NCI-H1092 treated with DMSO at 0.1 percent for 48 hours (cell line): ENCODE measurements at places on chromosomes 2 and 18.

- DNase-seq, result no peak
Observed at GRCh38 chr18:55731594-55732042, 143.6 kb upstream of the TCF4 start.

DNA sequence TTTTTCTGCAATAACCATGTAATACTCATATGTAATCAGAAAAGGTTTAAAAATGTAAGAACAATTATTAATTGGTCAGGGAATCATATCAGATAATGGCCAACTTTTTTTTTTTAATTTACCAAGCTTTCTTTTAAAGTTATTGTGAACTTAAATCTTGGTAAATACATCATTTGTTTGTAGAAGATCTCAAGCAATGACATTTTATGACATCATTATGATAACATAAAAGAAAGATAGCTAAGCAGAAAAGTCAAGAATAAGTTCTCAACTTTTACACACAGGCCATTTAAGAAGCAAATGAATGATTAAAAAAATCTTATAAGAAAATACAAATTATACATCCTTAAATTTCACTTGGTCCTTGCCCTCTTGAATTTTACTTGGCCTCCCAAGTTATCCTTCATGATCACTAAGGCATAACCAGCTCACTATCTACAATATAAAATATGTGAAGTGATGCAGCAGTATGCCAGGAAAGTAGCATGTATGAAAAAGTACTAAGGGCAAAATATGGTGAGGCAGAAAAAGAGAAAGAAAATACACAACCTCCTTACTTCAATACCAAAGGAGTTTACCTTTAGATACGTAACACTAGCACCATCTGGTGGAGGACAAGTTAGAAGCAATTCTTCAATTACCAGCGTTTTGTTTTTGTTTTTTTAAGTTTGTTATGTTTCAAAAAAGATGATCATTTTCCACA is 116.6 kb downstream of the SRBD1 start:
- DNase-seq, result peak; percentile 57

GRCh38 chr18:38932752-38933151 is 1367.2 kb upstream of the CELF4 start:
- no peak for DNase-seq

DNA sequence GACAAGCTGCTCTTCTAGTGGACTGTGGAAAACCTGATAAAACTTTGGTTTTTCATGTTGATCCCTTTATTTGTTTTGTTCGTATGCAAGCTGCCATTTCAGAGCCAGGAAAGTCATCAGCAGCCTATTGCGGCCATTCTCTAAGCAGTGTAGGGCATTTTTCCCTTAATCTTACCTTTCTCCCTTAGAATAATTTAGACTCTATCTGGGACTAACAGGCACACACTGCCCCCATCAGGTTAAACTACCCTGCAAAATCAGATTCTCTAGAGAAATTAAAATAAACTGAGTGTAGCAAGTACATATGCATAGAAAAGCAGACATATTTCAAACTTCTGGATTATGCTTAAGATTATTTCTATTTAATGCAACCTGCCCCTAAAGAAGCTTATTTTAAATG is 347.5 kb downstream of the METTL4 start:
- peak; percentile 5 for DNase-seq

DNA sequence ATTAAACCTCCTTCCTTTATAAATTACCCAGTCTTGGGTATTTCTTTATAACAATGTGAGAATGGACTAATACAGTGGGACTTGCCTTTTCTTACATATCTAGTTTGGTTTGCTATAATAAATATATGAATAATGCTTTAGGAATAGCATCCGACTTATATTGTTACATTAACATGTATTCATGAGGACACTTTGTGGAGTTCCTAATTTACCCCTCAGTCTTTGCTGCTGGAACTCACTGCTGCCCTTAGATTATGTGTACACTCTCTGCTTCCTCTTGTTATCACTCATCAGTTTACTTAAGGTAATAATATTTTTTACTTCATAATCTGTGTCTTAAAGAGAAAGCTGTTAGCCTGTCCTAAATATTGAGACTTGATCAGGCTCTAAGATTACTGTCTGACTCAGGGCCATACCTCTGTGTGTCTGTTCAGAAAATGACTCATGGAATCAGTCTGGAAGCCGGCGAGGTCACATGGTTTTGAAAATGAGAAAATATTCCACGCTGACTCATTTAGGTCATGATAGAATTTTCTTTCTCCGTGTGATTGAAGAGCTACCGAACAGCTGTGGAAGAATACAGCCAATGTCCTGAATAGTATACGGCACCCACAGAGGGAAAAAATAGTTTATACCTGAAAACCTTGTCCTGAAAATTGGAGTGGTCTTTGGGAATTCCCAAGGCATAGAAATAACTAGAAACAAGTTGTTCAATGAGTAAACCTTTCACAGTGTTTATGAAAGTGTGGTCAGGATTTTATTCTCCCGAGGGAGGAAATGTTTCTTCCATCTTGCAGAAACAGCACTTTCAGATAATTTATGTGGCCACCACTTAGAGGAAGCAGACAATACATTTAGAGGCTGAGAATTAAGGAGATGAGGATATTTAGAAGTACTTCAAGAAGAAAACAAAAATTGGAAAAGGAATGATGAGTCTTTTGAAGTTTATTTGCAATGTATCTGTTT is 156.4 kb downstream of the DSEL start:
- no peak for DNase-seq

DNA sequence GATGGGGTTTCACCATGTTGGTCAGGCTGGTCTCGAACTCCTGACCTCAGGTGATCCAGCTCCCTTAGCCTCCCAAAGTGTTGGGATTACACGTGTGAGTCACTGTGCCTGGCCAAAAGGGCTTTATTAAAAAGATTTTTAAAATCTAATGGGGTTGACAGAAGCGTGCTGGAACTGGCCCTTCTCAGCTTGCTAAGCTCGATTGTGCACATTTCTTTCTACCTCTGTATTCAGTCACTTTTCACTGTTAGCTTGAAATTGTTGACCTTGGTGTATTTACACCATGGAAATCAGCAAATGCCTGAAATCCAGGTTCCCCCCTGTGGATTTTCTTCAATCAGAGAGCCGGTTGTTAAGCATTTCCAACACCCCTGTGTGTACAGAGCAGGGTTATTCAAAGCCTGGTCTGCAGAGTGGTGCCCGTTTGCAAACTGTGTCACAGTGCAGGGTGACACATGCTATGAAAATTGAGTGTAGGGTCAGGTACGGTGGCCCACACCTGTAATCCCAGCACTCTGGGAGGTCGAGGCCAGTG is 140.2 kb downstream of the TGIF1 start:
- DNase-seq, result no peak

GRCh38 chr2:54015798-54016699 is 45.3 kb upstream of the PSME4 start:
- DNase-seq, result no peak

DNA sequence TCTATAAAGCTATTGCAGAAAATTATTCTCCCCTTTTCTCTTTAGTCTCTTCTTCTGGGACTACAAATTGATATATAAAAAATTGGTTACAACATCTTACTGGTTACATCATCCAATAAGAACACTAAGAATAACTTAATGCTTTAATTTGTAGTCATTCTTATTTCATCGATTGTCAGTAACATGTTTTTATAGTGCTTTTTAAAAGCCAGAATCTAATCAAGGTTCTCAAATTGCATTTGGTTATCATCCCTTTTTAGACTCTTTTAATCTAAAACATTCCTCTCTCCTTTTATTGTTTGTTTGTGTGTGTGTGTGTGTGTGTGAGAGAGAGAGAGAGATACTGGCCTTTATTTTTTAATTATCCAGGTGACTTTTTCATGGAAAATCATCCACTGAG is 377.1 kb upstream of the MEIS1 start:
- DNase-seq, result no peak

DNA sequence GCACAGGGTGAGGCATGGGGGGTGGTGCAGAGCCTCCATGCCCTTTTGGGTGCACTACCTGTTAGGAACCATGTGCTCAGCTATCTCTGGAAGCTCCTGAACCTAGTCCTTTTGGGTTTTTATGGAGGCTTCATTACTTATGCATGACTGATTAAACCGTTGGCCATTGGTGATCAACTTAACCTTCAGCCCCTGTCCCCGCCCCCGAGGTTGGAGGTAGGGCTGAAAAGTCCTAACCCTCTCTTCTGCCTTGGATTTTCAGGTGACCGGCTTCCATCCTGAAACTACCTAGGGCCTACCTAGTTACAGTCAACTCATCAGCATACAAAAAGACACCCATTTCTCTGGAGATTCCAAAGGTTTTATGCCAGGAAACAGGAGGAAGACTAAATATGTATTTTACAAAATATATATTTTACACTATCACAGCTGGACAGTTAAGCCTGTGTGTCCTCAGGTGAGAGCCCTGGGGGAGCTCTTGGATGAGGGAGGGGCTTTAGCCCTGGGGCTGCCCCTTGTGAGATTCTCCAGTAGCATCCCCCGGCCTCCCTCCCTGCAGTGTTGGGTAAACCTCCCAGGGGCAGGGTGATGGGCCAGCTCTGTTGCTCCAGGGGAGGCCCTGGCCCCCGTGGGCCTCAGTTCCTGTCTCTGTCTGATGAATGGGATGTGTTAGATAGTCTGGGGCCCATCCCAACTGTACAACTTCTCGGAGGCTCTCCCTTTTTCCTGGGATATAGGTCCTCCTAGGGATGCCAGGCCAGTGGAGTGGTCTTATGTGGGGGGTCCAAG is 24.1 kb downstream of the GLI2 start:
- DNase-seq, result no peak

DNA sequence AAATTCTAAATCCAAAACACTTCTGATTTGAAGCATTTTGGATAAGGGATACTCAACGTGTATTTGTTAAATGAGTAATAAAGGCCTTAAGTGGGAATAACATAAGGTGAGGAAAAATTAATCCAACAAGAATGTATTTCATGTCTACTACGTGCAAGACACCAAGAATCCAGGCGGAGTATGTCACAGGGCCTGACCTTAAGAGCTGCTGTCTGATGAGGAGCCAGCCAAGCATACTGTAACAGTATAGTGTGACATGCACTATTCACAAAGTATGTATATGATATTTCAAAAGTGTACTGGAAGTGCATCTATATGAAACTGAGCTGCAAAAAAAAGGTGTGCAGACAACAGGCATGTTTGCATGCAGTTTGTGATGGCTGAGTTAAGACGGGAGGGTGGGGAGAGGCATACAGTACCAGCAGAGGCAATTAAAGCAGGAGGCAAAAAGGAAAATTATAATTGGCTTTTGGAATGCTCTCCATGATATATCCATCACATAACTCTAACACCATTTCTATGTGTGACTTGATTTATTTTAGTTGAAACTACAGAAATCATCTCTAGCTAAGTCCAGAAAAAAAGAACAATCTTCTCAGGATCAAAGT is 18.2 kb downstream of the IWS1 start:
- DNase-seq, result no peak

- no peak for DNase-seq
Observed at GRCh38 chr2:153858250-153858649, 13.5 kb upstream of the GALNT13 start.

DNA sequence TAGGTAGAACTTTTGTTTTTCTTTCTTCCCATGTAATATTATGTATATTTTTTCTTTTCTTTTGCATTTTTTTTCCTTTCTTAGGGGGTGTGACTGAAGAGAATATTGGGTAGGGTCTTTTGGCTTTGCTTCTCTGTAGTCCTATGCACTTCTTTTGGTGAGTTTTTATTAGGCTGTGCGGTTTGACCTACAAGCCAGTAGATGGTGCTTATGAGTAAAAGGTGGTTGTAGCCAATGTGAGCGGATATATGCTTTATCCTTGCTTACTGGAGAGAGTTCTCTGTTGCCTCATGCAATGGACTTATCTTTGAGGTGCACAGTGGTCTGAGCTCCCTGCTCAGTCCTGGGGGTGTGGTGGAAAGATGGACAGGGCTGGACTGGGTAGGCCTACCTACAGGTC is 52.7 kb downstream of the DSEL start:
- no peak for DNase-seq

GRCh38 chr2:120509213-120509815 is 163.4 kb downstream of the INHBB start:
- no peak for DNase-seq

GRCh38 chr18:75554176-75554575 is 126.7 kb upstream of the SMIM21 start:
- DNase-seq, result no peak

DNA sequence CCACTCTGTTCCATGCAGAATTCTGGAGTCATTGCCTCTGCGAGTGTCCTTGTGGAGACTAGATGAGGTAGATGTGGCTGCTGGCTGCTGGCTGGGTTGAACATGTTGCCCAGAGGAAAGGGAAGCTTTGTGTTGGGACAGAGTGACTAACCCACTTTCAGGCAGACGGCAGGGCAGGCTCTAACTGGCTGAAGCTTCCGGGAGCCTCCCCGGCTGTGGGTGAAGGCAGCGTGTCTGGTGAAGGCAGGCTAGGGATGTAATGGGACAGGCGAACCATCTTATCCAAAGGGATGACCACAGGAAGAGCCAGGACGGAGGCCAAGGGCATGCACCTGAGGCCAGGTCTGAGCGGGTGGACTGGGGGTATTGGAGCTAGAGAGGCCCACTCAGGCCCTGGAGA is 16.0 kb downstream of the ASPRV1 start:
- no peak for DNase-seq

DNA sequence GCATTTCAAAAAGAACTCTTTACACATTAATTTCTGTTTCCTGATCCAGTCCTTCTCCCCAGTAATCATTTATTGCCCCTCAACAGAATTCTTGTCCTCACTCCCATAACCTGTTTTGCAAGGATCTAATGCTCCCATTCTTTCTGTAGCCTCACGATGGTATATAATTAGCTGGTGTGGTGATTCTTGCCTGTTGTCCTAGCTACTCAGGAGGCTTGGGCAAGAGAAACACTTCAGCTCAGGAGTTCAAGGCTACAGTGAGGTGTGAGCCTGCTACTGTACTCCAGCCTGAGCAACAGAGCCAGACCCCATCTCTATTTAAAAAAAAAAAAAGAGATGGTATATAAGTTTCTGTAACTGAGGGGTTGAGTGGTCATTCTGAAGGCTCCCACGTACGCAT is 7.7 kb upstream of the TRAPPC8 start:
- DNase-seq, result no peak

- DNase-seq, result no peak
Observed at GRCh38 chr2:1790473-1790872, 46.2 kb upstream of the PXDN start.

DNA sequence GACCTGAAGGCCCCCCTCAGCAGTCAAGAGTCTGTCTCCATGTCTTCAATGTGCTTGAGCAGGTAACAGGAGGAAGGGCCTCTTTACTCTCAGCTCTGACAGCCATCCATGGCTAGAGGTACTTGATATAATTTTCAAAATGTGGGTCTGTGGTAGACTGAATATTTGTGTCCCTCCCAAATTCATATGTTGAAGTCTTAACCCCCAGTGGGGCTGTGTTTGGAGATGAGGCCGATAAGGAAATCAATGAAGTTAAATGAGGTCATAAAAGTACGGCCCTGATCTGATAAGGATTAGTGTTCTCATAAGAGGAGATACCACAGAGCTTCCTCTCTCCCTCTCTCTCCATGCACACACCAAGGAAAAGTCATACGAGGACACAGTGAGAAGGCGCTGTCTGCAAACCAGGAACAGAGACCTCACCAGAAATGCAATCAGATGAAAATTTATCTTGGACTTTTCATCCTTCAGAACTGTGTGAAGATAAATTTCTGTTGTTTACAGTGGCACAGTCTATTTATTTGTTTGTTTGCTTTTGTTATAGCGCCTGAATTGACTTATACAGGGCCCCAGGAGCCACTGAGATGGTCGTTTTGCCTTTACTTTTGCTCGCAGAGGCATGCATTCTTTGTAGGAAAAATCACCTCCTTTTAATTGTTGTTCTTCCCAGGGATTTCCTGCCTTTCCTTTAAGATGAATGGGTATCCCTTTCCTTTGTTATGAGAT is 274.8 kb upstream of the TRIB2 start:
- DNase-seq, result no peak
